ENCODE measurements at places on chromosomes 12 and 14.

DNA sequence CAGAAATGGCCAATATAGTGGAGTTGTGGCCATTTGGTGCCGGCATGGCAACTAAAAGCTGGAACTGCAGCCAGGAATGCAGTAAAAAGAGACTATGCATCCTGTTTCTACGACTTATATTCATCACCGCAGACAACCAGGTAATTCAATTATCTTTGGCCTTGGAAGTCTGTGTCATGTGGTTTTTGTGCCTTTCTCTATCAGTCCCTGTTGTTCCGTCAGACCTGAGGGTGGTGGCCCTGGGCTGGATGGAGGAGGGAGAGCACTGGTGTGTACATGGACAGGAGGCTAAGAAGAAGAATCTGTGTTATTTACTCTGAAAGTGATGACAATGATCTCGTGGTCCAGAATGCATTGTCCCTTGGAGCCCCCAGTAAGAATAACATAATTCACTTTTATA lies 852.6 kb downstream of the VRK1 start:
- no peak for DNase-seq

- DNase-seq = no peak
These were observed 66.0 kb downstream of the CDC42BPB start for GRCh38 chr14:102991376-102991775.

- DNase-seq = no peak
These were observed 31.7 kb downstream of the LRTM2 start for GRCh38 chr12:1852076-1852475.

DNA sequence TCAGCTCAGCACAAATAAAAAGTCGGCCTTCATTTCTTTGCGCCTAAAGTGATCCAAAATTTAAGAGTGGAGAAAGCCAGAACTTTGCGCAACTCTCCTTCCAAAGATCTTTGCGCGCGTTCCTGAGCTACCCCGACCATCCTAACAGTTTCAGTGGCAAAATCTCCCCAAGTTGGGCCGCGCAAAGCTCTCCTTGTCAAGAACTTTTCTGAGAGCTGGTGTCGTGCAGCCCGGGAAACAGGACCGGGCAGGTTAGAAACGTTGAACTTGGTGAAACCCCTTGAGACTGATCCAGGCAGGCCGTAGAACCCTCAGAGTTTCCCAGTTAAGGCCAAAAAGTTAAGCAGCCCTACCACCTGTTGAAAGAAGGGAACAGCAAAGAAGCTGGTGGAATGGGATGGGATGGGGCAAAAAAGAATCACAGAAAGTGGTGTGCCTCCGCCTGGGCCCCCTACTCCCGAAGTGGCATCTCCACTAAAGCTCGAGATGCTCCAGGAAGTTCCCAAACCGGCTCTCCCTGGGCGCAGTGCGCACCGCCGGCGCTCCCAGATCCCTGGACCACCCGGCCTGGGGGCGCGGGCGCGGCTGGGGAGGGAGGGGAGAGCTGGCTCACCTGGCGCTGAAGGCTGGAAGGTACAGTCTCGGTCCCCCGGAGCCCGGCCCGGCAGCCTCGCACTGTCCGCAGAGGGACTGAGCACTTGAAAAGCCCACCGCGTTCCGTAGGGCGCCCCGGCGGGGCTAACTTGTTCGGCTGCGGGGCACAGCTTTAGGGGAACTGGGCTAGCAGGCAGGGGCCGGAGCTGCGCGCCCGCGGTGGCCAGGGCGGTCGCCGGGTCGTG lies 768 bp downstream of the DBX2 start:
- DNase-seq = no peak

DNA sequence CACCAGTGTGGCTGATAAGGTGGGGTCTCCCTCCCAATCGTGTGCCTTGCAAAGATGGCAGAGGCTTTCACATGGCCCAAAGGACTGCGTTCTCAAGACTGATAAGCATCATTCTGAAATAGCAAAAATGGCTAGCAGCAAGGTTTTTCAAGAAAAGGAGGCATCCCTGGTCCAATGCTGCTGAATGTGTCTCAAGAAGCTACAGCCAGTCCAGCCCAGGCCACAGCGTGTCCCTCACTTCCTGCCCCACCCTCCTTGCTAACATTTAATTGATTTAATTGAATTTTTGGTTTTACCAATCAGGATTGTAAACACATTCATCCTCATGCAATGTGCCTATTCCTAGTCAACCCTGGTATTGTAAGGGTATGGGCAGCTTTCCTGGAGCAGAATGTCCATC lies 55.9 kb downstream of the C14orf132 start:
- no peak for DNase-seq

DNA sequence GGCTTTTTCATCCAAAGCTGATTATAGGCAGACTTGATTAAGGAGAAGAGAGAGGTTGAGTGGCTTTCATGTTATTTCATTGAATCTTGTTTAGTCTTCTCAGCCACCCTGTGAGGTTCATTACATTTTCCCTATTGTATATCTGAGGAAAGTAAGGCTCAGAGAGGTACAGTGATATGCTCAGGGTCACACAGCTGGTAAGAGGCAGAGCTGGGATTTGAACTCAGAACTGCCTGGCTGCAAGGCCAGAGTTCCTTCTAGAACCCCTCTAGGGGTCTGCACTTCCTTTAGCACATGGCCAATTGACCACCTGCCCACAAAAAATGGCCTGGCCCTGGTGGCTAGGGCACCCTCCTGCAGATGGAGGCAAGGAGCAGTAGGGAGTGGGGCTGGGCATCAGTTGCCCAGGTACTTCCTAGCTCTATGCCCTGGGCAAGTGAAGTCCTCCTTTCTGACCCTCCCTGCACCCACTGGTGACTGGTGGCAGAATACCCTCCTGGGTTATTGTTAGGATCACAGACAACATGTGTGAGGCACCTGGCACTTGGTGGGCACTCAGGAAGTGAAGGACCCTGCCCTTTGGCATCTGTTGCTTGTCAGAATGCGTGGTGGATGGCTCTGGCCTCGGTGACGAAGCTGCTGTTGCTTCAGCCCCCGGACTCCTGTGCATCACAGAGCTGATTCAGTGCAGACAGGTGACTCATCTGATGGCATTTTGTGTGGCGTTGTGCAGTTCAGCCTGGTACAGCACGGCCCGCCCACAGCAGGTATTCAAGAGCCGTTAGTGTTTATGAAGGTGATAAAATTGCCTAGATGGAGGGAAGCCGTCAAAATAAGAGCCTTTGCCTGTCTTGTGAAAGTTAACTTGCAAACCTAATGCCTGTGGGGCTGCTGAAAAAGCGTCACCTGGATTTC lies 115.8 kb downstream of the SLC25A47 start:
- DNase-seq = no peak

GRCh38 chr12:51242876-51243275 lies 4.2 kb downstream of the DAZAP2 start:
- no peak for DNase-seq

GRCh38 chr12:6229224-6230218 lies 29.3 kb downstream of the CD9 start:
- DNase-seq = no peak

- no peak for DNase-seq
These were observed 31.2 kb downstream of the FBXO21 start for GRCh38 chr12:117158911-117159553.

GRCh38 chr14:32603992-32604565 lies 275.0 kb downstream of the AKAP6 start:
- no peak for DNase-seq

DNA sequence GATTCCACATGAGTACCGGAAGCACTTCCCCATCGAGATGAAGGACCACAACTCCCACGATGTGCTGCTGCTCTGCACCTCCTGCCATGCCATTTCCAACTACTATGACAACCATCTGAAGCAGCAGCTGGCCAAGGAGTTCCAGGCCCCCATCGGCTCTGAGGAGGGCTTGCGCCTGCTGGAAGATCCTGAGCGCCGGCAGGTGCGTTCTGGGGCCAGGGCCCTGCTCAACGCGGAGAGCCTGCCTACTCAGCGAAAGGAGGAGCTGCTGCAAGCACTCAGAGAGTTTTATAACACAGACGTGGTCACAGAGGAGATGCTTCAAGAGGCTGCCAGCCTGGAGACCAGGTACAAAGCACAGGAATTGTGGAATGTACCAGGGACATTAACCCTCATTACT lies 22.4 kb upstream of the GALNT16 start:
- no peak for DNase-seq

DNA sequence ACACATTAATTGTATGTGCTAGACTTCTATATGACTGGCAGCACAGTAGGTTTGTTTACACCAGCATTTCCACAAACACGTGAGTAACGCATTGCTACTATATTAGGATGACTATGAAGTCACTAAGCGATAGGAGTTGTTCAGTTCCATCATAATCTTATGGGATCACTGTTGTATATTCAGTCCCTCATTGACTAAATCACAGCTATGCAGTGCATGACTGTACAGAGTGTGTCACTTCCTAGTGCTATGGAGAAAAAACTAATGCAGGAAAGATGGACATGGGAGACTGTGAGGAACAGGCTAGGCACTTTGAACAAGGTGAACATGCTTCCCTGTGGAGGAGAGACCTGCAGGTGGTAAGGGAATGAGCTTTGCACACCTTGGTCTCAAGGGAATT lies 259.8 kb downstream of the NUAK1 start:
- DNase-seq = no peak

GRCh38 chr14:92630367-92630766 lies 116.8 kb downstream of the RIN3 start:
- no peak for DNase-seq

DNA sequence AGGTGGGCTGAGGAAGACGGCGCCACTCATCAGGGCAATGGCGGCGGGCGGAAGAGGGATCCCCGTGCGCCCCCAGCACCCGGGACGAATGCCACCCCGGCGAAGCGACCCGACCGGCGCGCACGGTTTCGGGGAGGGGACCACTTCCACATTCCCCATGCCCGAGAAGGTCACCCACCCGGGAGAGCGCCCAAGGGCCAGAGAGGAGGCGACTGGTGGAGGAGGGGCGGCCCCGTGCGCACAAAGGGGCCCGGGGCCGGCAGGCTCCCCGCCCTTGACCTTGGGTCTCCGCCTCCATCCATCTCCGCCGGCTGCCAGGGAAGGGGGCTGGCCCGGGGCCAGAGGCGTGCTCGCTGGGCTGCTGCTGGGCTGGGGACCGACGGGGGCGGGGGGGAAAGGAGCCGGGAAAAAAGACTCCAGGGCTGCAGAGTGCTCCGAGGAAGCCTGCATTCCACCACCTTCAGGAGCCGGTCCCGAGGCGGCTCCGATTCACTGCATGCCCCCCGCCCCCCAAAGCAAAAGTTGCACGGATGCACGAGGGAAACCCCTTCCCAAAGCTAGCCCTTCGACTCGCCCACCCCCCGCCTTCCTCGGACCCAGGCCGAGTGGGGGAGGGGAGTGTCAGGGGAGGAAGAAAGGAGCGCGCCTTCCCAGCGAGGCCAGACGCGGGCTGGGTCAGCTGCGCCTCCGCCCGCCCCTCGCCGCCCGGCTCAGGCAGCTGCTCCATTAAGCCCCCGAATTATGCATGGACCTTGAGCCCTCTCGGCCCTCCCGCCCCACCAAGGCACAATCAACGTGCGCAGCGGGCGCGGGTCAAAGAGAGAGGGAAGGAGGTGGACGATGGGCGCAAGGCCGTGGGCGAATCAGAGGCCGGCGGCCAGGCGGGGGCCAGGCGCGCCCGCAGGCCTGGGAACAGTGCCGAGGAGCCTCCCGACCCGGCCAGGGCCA lies 26.2 kb downstream of the BCL11B start:
- no peak for DNase-seq

- no peak for DNase-seq
These were observed 28.1 kb downstream of the USP15 start for GRCh38 chr12:62288328-62288727.

DNA sequence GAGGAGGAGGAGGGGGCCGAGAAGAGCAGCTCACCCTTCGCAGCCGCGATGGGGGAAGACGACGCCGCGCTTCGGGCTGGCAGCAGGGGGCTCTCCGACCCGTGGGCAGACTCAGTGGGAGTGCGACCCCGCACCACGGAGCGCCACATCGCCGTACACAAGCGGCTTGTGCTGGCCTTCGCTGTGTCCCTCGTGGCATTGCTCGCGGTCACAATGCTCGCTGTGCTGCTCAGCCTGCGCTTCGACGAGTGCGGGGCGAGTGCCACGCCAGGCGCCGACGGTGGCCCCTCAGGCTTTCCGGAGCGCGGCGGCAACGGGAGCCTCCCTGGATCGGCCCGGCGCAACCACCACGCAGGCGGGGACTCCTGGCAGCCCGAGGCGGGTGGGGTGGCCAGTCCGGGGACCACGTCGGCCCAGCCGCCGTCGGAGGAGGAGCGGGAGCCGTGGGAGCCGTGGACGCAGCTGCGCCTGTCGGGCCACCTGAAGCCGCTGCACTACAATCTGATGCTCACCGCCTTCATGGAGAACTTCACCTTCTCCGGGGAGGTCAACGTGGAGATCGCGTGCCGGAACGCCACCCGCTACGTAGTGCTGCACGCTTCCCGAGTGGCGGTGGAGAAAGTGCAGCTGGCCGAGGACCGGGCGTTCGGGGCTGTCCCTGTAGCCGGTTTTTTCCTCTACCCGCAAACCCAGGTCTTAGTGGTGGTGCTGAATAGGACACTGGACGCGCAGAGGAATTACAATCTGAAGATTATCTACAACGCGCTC lies 745 bp downstream of the TRHDE start:
- no peak for DNase-seq

DNA sequence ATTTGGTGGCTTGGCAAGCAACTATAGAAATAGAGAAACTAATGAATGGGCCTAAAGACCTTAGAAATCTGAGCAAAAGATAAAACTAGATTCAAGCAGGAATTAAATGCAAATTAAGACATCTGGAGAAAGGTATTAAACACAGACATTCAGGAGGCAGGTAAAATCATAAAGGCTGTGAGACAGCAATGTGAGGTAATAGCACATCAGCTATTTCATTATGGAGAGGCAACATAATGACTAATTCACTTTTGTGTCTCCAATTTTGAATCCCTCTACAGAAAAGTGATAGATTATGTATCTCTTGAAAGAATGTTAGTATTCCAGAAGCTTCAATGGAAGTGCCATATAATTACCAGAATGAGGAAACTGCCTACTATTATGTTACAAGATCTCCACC lies 175.9 kb upstream of the LRIG3 start:
- DNase-seq = no peak

DNA sequence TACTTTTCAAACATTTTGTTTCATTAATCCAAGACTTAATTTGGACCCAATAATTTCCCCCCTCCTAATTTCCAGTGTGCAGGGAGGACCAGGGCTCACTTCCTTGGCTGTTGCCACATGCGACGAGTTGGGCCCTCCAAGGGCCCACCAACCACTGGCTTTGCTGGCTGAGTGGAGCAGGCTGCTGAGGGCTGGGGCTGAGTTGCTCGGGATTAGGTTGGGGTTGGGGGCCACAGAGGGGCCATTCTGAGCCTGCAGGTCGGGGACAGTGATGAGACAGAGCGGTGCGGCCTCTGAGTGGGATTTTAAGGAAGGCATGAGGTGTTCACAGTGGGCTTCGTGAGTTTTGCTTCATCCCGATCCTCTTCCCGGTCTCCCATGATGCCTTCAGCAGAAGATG lies 6.1 kb upstream of the TRAF3 start:
- DNase-seq = no peak

DNA sequence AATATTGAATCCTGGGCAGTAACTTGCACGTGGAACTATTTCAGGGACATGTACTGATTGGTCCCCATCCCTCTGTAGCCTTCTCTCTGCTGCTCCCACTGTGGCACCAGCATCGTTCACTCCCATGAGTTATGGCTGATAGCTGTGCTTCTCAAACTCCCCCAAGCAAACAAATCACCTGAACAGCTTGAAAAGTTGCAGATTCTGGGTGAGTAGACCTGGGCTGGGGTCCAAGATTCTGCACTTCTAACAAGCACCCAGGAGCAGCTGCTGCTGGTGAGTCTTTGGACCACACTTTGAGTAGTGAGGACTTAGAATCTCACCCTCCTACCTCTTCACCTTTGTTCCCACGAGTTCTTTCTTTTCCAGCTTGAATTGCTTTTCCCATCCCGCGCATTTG lies 49.4 kb upstream of the ZFP36L1 start:
- DNase-seq = no peak

GRCh38 chr14:54537651-54538050 lies 27.9 kb downstream of the CGRRF1 start:
- DNase-seq = no peak

GRCh38 chr12:115362339-115362976 lies 678.5 kb upstream of the TBX3 start:
- DNase-seq = no peak
